Activated CD4-positive, alpha-beta T cell treated with anti-CD3 and anti-CD28 coated beads, Interleukin-2, amount 50 U/mL, for 16 hours (primary cell): ENCODE measurements at places on chromosomes 13 and 19.

DNA sequence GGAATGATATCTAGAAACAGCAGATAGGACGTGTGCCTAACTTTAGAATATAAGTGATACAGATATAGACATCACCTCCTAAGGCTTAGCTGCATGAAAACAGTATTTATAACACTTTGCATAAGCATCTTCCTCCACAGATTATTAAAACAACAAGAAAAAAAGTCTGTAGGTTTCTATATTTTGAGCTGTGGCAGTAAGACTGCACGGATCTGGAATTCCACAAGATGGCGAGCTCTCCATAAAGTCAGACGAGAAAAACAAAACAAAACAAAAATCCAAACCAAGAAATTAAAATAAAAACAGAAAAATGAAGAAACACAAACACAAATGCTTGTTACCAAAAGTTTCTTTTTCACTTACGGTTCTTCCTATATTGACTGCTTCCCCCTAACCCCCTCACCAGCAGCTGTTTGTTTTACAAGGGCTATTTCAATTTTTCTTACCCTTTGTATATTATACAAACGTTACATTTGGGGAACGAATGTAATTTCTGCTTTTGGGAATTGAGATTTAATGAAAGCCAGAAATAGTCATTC is 285.8 kb downstream of the MYO16 start:
- DNase-seq = no peak

DNA sequence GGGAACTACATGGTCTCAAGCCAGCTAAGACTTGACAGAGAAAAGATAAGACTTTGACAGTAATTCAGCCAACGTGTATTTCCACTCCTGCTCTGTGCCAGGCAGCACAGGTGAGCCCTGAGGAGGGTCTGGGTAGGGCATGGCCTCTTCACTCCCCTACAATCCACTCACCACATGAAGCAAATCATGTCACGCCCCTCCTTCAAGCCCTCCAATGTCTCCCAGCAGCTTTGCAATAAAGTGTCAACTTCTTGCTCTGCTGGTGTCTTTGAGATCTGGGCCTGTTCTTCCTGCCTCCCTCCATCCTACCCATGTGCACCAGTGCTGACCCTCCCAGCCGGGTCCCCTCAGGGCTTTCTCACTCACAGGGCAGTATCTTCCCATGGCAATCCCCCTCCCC is 58.5 kb downstream of the CCDC70 start:
- DNase-seq = no peak

DNA sequence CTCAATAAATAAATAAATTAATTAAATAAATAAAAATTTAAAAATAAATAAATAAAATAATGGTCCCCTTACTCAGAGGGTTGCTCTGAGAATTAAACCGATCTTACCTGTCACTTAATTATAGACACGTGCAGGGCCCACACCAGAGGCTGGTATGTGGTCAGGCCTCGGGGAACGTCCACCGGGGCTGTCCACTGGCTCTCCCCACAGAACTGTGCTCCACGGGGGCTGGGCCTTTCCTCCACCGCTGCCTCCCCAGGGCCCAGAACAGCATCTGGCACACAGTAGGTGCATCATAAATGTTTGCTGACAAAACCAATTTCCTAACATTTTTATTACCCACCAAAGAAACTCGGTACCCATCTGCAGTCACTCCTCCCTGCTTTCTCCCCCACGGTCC is 69.2 kb downstream of the CEBPG start:
- no peak for DNase-seq

- DNase-seq = no peak
Observed at GRCh38 chr19:51472607-51473006, 5.7 kb upstream of the CEACAM18 start.

DNA sequence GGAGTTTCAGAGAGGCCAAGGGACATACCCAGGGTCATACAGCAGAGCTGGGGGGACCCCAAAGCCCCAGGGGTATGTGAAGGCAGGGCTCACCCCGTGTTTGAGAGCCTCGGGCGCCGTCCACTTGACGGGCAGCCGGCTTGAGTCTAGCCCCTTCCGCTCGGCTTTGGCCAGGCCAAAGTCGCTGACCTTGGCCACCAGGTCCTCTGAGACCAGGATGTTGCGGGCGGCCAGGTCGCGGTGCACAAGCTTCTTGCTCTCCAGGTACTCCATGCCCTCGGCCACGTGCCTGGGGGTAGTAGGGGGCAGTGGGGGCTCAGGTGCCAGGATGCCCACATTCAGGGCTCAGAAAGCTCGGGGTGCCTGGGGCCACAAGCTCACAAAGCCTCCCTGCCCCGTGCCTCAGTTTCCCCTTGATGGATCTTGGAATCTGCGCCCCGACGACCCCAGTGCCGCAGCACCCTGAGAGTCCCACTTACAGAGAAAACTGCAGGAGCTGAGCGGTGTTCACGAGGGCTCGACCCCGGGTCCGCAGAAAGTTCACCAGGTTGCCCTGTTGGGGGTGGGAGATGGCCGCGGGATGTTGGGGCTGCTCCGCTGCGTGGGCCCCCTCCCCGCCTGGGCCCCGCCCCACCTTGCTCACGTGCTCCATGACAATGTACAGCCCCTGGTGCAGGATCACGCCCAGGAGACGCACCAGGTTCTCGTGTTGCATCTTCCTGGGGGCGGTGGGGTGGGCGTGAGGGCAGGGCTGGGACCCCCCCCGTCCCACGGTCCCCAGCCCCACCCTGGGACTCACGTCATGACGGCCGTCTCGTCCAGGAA is 7.1 kb downstream of the MATK start:
- DNase-seq = no peak

DNA sequence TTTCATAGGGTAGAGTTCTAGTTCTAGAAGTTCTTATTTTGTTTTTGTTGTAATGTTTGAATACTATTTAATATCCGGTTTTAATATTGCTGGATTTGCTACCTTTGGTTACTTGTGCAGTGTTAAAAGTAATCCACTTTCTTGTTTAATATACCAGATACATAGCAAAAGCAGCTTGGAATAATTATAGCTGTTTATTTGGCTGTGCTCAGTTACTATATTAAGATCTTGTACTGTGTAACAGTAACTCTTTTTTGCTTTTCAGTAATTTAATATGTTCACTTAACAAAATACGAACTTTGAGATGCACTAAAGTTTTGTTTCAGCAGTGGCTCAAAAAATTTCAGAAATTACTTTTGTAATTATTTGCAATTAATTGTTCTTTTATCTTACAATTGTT is 50.9 kb downstream of the AKAP11 start:
- DNase-seq = no peak
